ENCODE measurements at places on chromosomes 11 and 22. TPM values are rescaled to one million over a fixed set of nuclear protein-coding genes. Genes with fewer than 3 reads are reported as not detected.

- DNase-seq, result no peak
These were observed 64.7 kb upstream of the CD5 start for GRCh38 chr11:61037441-61038093.

- no peak for DNase-seq
These were observed 45.7 kb upstream of the TUB start for GRCh38 chr11:8035200-8035855.

- DNase-seq, result no peak
These were observed 12.0 kb upstream of the ZDHHC13 start for GRCh38 chr11:19105011-19105410.

- no peak for DNase-seq
These were observed 6.8 kb downstream of the NHERF4 start for GRCh38 chr11:119192111-119192510.

DNA sequence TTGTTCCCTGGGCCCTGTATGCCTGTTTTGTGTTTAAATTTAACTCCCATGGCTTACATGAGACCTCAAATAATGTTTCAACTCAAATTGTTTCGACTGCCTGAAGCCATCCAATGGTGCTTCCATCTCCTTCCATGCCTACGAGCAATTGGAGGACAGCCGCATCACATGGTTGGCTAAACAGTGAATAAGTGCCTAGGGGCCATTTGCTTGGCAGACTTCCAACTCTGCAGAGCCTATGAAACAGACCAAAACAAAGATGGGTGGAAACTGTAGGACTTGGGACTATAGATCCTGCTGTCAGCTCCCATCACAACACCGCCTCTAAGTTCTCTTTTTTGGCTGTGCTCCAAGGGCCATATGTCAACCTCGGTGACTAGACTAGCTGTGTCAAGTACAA is 84.1 kb downstream of the PARVA start:
- no peak for DNase-seq

DNA sequence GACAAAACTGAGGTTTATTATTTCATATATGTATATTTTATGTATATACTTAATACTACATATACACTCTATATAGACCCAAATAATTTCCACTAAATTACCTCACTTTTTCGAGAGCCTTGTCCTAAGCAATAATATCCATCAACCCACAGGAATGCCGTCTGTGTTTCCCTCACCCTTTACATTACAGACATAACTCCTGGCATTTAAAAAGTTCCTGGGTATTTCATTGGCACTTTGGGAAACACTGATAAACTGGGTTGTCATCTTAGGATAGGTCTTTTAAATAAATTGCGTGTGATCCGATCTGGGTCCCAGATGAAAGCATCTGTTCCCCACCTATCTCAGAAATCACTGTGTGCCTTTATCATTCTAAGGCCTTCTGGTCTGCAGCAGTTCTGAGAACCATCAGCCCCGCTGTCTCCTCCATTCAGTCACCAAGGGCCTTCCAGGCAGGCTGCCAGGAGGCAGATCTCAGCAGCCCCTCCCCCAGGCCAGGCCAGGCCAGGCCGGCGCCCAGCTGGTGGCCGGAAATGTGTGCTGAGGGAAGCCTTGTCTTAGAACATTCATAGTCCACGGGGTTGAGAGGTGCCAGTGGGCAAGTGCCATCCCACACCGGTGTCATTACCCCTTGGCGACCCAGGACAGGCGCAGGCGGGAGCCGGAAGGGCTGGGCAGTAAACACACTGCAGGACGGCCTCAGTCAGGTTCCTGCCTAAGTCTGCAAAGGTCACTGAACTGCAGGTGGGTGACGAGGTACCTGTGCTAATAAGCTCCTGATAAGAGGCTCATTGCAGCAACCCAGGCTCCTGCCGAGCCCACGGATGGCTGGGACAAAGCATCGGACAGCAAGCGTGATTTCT is 3.3 kb downstream of the FGF19 start:
- peak; percentile 36 for DNase-seq

GRCh38 chr11:122353561-122353960 is 237.5 kb upstream of the BLID start:
- no peak for DNase-seq

DNA sequence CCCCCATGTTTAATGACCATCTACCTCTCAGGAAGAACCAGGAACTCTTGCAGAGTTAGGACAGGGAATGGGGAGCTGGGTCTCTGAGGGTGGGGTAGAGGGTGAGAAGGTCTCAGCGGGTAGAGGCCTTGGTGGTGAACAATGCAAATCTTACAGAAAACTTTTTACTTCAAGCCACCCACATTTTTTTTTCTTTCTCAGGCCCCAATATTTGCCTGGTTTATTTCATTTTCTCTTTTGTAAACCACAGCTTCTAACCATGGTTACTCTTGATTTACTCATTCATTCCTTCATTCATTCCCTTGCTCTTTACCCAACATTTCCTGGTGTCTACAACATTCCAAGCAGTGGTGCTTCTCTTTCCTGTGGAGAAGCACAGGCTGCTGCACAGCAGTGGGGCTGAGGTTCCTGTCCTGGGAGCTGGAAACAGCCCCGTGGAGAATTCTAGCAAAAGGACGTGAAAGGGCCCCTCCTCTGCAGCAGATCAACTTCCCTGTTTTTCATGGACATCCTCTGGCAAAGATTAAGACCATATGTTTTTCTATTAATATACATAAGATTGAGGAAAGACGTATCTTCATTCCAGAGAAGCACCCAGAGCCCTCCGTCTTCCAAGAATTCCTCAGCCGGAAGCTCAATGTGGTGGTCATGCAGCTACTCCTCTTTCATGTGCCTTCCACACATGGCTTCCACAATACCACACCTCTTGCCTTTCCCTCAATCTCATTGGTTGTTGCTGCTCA is 224.4 kb upstream of the SESN3 start:
- DNase-seq, result no peak

DNA sequence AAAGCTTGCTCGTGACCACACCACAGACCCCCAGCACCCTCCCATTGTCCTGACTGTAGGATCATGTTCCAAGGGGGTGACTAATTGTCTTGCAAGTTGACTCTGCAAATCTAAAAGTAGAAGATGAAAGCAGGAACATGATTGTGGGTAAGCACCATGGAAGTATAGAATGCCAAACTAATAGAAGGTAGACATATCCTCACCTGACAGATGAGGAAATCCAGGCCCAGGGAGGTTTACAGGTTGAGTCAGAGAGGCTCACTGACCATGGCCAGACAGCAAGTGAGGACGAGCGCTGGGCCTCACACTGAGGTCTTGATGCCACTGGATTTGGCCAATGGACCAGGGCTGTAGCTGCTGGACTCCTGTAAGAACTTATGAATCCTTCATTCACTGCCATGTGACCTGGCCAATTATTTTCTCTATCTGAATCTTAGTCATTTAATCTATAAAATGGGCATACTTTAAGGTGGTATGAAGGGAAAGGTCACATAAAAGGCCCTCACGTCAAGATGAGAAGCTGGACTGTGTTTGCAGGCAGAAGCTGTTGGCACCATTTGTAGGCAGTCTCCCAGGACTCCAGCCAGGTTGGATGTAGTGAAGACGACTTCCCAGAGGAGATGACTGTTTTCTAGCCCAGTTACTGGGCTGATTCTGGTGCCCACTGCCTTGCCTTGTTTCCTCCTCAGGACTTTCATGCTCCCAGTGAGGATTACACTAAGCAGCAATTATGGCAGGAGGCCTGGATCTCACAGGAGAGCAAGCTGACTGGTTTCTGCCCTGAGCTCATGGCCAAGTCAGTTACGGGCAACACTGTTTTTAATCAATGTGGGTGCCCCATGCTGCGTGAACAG is 54.6 kb downstream of the GAB4 start:
- no peak for DNase-seq

- no peak for DNase-seq
These were observed 368.6 kb downstream of the TBC1D22A start for GRCh38 chr22:47130883-47131631.

- DNase-seq, result no peak
These were observed 71.7 kb downstream of the CCDC81 start for GRCh38 chr11:86446163-86446923.

DNA sequence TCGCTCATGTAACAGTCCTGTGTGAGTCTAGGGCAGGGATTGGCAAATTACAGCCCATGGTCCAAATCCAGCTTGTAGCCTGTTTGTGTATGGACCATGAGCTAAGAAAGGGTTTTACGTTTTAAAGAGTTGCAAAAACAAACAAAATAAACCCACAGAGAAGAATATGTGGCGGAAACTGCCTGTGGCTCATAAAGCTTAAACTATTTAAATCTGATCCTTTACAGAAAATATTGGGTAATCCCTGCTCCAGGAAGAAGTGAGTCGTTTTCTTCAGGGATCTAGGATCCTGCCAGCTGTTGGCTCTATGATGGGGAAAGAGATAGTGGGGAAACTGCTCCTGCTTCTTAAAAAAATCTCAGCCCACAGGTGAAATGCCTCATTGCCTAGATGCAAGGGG is 3.4 kb upstream of the OR6Q1 start:
- DNase-seq, result peak; percentile 54

GRCh38 chr11:47478651-47479329 is 29.9 kb upstream of the RAPSN start:
- no peak for DNase-seq

DNA sequence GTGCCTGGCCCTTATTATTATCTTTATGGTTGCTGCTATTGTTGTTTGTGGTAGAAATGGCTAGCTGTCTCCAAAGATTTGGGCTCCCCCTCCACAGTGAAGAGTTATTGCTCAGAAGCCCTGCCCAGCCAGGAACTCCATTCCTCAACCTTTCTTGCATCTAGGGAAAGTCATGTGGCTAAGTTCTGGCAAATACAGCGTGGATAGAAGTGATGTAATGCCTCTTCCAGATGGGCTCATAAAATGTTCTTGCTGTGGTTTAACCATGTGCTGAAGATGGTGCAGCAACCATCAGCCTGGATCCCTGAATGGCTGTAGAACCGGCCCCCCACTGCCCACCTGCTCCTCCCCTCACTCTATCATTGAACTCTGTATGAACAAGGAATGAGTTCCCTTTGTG is 203.5 kb upstream of the E2F8 start:
- no peak for DNase-seq

DNA sequence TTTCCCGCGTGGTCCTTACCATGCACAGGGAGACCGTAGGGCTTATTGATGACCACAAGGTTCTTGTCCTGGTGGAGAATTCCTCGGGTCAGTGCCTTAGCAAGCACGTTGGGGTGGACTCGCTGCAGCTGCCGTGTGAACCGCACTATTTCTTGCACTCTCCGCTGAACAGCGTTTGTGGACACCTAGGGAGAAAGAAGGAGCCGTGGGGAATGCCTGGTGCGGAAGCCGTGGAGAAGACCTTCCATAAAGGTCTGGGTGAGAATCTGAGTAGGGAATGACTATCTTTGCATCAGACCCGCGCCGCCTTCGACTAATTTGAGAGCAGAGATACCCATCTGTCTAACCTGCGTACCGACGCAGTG is 597 bp downstream of the RPUSD4 start:
- DNase-seq, result no peak

- no peak for DNase-seq
These were observed 250.8 kb upstream of the B3GAT1 start for GRCh38 chr11:134662629-134663360.

DNA sequence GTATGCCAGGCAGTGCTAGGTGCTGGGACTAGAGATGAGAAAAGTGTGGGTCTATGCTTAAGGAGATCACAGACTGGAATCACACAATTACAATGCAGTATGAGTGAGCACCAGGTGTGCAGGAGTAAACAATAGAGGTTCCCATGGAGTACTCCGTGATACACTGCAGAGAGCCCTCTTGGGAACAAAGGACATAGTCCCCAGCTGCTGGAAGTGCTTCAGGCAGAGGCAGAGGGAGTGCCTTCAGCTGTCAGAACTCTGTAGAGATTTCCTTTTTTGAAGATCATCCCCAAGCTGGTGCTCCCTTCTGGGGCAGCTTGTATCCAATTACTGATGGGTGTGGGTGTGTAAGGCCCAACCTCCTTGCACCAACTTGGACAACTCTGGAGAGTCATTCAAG is 143.5 kb upstream of the PLET1 start:
- no peak for DNase-seq

DNA sequence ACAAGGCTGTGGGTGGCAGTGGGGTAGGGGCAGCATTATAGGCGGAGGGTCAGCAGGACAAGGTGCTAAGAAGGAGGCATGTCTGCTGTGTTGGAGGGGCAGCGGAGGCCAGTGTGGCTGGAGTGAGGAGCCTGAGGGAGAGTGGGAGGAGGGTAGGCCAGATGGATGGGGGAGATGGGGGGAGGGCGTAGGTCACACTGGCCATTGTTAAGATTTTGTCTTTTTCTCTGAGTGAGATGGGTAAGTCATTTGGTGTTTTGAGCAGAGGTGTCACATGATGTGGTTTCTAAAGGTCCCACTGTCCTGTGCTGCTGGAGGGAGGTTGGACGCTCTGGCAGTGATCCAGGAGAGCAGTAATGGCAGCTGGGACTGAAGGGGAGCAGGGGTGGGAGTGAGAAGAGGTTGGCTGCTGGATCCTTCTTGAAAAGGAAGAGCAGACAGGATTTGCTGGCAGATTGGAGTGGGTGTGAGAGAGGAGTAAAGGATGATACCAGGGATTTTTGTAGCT is 9.8 kb downstream of the PPP6R3 start:
- no peak for DNase-seq

Gene ZFTA
- 22.5 TPM for total RNA-seq

Gene FLRT1
- not detected for total RNA-seq

Gene DSCAML1
- not detected for total RNA-seq

Gene HOATZ
- total RNA-seq, result not detected

Gene SAA4
- total RNA-seq, result not detected

Gene HTR3A
- not detected for total RNA-seq

Gene CLDN5
- not detected for total RNA-seq

Gene IGF2
- total RNA-seq, result 0.97 TPM

Gene CABP7
- total RNA-seq, result not detected

Gene NDUFA6
- total RNA-seq, result 76.9 TPM

Gene HSPA8
- total RNA-seq, result 1,627 TPM

Gene OR10A3
- total RNA-seq, result 0.12 TPM
